ENCODE measurements at places on chromosomes 4 and X.

GRCh38 chr4:139214039-139214534, 37.1 kb upstream of the ELF2 start:
- DNase-seq, result no peak

DNA sequence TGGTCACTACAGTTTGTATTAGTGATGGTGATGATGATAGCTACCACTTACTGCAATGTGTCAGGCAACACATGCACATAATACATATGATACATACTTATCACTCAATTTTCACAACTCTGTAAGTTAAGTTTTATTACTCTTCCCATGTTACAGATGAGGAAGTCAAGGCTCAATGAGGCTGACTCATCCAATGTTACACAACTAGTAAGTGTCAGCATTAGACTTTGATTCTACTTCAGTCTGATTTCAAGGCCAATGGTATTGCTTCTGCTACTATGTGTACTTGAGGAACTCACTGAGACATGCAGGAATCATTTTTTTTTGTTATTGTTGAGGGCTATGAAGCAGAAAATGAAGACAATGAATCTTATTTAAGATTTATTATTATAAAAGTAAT, 96.4 kb upstream of the TRPC5OS start:
- no peak for DNase-seq

DNA sequence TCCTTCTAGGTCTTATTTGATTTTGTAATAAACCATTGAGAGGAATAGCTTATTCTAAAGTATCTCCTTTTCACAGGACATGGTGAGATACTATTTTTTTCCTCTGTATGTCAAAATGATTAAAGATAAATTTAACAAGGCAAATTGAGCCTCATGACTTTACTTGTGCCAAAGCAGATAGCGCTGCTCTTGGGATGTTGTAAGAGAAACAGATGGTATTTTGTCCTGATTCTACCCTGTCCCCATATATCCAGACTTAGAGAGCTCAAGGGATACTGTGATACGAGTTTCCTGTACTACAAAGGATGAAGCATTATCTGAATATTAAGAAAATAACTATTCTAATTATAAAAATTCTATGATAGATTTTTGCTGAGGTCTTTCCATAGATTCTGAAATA, 34.0 kb downstream of the EMCN start:
- DNase-seq, result no peak

GRCh38 chr4:152588869-152589268, 53.0 kb upstream of the FBXW7 start:
- DNase-seq, result no peak

DNA sequence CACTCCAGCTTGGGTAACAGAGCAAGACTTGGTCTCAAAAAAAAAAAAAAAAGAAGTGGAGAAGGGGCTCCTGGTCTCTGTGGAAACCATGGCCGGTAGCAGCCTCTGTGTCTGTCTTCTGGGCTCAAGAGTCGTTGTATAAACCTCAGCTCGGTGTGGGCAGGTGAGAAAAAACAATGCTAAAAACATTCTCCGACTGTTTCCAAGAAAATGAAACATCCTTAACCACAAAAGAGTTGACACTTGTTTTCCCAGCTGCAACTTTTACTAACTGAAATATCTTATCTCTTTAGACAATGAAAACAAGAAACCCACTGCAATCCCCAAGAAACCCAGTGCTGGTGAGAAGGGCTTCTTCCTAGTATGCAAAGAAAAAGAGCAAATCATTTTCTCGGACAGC, 26.2 kb downstream of the CD99 start:
- no peak for DNase-seq

- no peak for DNase-seq
These were observed 3.0 kb upstream of the ZFP92 start for GRCh38 chrX:153408221-153408721.

DNA sequence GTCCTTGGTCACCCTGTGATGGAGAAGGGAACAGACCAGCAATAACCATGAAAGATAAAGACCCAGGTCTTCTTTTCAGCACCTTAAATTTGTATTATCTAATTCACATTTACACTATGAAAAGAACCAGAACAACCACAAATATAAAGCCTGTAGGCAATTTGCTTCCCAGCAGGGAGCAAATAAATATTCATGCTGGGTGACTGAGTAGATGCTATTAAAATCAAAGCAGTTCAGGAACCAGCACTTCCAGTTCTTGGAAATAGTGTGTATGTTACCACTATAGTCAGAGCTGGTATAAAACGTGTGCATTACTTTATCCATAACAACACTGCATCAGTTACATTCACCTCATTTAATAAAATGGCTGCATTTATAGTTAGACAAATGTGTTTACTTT, 177.8 kb upstream of the ETNPPL start:
- DNase-seq, result no peak

DNA sequence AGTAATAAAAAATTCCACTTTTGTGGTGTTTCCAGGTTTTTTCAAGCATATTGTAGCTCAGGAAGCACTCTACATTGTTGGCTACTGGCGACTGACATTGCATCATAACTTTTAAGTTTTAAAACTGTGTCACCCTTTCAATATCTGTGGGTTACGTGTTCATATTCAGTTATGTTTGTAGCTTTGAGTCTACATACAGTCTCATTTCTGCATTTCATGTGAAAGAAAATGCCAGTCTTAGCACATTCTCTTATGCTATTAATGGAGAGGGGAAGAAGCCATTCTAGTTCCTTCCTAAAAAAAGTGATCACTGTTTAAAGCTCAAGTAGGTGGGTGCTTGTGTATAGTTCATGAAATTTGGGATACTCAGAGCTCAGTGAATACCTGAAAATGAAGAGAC, 38.1 kb downstream of the DIAPH2 start:
- no peak for DNase-seq

- DNase-seq, result no peak
These were observed 134.1 kb upstream of the SCML1 start for GRCh38 chrX:17603196-17603595.

DNA sequence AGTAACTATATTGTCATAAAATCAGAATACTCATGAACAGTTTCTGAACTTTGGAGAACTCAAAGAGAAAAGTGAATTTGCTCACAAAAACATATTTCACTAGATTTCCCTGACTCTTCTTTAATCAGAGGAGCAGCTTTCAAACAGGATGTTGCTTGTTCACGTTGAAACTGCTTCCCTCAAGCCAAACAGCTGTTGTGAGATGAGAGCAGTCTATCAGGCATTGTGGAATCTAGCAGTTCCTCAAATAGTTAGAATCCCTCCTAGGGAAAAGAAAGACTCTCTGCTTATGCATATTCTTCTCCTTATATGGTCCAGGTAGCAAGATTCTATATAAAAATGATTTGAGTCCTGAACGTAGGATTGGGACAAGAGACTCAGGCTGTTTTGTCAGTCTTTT, 1012.1 kb downstream of the FAM133A start:
- no peak for DNase-seq

DNA sequence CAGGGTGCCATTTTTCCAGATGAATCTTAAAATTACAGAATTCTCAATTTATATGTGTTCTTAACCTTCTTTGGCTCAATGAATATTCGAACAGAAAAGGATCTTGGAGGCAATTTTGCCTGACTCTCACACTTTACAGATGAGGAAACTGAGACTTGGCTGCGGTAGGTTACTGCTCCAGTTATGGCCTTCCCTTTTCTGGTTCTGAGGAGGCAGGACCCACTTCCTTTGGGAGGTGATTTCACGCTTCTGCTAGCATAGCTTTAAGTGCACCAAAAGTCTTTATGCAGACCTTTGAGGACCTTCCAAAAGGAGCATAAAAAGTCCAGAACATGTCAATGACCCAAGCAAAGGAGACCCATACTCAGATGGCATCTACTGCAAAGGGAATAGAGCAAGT, 44.7 kb upstream of the KLF3 start:
- no peak for DNase-seq

DNA sequence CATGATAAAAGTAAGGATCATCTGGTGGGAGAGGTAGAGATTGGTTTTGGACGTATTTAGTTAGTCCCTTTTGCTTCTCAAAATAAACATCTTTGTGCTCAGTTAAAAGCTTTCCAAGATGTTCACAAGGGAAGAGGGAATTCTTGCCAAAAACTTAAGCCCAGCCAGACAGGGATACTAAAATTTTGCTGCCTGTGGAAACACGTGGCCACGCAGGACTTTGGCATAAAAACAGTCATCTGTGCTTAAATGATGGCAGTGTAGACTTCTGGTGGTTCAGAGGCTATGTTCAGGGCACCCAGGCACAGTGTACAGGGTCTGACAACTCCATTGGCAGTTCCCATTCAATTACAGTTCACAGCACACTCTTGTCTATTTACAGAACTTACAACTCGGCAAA, 93.2 kb upstream of the JADE1 start:
- DNase-seq, result no peak

DNA sequence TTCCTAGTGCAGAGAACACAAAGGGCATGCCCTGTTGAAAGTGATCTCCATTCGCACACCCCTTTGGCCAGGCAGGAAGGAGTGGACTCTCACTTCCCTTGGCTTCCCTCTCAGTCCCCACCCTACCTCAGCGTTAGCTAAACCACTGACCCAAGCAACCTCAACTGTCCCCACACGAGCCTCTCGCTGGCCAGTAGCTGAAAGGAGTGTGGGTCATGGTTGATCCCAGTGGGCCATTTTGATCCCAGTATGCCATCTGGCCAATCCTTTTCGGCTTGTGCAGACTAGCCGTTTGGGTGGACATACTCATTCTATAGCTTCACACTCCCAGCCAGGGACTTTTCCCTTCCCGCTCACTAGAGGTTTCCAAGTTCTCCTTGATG, 24.4 kb upstream of the BCORL1 start:
- no peak for DNase-seq

- DNase-seq, result no peak
These were observed 70.0 kb upstream of the FAM241A start for GRCh38 chr4:112075129-112075753.

- no peak for DNase-seq
These were observed 305.3 kb downstream of the PRR32 start for GRCh38 chrX:127124871-127125270.

Data from smooth muscle cell of the brain vasculature (primary cell).